ENCODE measurements at places on chromosomes 13 and 19.

DNA sequence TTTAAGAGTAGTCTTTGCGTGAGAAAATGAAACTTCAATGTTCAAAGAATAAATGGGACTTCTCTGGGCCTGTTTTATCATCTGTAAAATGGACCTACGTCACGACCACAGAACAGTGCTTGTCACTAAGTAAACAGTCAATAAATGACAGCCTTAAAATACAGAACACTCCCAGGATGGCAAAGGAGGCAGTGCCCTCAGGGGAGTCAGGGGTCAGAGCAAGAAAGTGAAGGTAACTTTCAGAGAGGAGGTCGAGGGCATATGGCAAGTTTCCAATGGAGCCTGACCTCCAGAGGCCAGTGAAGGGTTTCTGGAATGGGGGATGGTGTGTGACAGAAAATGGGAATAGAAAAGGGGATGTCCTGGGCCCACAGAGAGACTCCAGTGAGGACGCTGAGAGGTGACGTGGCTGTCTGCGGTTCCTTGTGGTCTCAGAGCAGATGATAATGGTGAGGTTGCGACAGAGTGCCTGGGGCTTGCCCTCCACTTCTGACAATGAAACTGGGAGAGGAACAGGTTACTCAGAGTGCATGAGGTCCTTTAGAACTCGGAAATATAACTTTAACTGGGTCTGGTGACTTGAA lies 91.8 kb downstream of the UBL3 start:
- DNase-seq, result peak; percentile 89

- DNase-seq, result peak; percentile 8
Observed at GRCh38 chr19:18418029-18418482, 1.1 kb upstream of the SSBP4 start.

GRCh38 chr13:44810061-44810840 lies 179.0 kb downstream of the NUFIP1 start:
- peak; percentile 11 for DNase-seq

GRCh38 chr13:45196622-45197021 lies 4.2 kb downstream of the KCTD4 start:
- peak; percentile 41 for DNase-seq

DNA sequence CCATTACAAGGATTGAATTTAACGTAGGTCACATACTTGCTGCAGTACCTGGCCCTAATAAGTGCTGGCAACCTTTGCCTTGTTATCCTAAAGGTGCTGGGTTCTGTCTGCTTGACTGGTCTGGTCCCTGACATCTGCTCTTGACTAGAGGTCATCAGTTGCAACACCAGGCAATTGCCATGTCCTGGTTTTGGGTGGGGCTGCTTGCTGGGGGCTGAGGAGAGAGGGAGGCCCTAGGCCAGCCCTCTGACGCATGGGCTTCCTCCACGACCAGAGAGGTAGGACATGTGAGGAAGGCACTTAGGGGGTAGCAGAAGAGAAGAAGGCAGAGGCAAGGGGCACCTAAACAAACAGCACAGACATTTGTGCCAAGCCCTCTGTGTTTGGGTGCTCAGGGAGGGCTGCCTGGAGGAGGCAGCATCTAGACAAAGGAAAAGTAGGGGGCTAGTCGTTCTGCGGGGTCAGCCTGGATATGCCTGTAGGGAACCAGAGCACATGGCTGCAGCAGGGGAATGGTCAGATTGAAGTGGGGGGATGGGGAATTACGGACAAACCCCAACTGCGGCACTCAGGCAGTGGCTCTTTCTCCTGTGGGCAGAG lies 21.7 kb downstream of the VSTM2B start:
- no peak for DNase-seq

- no peak for DNase-seq
Observed at GRCh38 chr13:48431431-48431830, 18.5 kb upstream of the LPAR6 start.

DNA sequence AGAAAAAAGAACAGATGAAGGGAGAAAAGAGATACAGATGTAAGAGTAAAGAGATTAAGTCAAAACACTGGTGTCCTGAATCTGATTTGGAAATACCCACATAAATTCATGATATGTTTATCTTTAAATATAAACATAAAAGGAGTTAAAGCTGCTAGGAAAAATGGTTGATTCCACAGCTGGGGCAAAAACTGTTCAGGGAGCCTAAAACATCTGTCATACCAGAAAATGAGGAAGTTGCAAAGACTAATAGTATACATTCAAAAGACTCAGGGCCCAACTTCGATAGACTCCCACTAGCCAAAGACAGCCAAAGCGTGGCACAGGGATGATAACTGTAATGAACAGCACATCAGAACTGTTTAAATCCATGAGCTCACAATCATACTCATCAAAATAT lies 62.0 kb downstream of the ABCC4 start:
- no peak for DNase-seq

DNA sequence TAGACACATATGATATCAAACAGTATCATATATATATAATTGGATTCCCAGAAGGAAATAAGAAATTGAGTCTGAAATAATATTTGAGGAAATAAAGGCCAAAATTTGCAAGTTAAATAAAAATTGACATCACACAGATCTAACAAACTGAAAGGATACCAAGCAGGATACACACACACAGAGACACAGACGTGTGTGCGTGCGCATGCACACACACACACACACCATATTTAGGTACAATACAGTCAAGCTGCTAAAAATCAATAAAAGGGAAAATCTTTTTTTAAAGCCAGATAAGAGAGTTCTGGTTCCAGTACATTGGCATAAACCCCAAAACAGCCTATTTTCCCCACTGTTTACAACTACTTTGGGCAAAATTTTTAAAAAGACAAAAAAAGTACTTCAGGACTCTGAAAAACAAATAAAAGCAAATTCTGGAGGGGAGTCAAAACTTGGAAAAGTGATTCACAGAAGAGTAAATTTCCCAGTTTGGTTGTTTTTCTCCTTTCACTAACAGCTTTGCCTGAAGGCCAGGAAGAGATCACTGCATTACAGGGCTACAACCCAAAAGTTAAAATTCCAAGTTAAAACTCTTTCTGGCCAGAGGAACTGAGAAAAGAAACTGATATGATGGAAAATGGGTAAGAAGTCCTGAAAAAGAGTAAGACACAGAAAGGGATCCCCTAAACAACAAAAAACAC lies 16.2 kb downstream of the MYCBP2 start:
- no peak for DNase-seq

GRCh38 chr13:29108068-29108786 lies 288.1 kb downstream of the MTUS2 start:
- DNase-seq, result no peak

DNA sequence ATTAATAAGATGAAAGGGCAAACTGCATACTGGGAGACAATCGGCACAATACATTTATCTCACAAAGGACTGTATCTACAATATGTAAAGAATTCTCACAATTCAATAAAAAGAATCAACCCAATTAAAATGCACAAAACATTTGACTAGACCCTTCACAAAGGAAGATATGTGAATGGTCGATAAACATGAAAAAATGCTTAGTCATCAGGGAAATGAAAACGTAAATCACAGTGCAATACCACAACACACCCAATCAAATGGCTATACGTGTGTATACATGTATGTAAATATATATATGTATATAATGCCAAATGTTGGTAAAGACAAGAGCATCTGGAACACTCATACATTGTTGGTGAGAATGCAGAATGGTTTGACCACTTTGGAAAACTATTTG lies 21.9 kb upstream of the RFC3 start:
- DNase-seq, result no peak

All from GM12865 (cell line).